ENCODE measurements at places on chromosomes 4 and X.

GRCh38 chrX:139831675-139832456, 101.0 kb downstream of the ATP11C start:
- DNase-seq, result no peak

DNA sequence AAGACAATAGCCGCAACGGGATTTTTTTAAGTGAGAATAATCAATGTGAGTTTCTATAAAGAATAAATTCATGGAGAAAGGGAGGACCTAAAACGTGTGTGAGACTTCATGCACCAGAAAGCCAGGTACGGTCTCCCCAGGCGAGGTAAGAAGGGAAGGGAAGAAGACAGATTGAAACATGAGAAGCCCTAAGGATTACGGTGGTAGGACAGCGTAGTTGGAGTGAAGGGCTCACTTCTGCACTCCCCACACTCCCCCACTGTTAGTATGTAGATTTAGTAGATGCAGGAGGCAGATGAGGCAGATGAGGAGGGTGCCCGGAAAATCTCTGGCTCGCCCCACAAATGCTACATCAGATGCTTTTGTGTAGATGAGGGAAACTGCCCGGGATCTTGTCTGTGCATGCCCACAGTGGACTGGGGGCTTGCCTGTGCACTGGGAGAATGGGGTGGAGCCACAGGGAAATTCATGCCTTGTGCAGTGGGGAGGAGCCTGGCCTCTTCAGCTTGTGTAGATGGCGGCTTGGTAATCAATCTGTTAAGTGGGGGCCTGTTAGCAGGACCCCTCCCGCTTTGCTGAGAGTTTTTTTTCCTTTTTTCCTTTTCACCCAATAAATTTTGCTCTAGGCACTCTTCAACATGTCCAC, 1544.5 kb upstream of the TENM3 start:
- DNase-seq, result no peak

DNA sequence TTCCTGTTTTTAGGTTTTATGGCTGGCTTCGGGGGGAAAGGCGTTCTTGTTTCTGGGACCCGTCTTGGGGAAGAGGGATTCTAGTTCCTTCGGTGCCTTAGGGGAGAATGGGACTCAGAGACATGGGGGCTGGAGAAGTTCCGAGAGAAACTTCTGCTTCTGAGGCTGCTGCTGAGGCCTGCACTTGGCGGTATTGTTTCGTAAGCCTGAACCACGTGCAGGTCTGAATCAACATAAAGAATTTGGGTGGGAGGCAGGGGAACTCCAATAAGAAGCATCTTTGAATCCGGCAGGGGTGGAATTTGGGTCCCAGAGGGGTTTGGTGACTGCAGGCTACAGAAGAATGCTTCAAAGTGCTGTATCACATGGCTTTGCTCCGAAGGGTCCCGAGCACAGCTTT, 15.1 kb downstream of the XG start:
- DNase-seq, result no peak

DNA sequence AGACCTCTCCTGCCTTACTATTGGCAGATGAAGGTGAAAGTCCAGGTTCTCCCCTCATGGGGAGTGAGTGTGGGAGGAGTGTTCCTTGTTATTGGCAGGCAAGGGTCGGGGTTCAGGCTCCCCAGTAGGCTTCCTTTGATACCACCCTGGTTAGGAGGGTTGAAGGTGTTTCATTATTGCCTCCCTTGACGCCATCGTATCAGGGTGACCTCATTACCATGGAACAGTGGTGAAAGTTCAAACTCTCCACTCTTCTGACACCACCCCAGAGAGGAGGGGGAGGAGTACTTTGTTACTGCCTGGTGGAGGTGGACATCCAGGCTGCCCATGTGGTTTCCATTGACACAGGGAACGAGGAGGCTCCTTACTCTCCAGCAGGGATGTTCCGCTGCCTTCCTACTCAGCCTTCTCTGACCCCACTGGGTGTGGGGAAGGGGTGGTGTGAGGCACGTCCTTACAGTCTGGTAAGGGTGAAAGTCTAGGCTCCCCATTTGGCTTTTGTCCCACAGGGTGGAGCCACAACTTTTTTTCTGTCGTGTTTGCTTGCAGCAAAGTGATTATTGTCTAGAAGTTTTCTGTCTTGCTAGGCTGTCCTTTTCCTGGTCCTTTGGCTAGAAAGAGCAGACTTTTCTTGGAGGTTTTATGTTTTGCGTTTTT, 37.2 kb upstream of the USP9X start:
- peak; percentile 16 for DNase-seq

GRCh38 chr4:152535360-152535902, 461 bp downstream of the FBXW7 start:
- peak; percentile 16 for DNase-seq

Measured in hematopoietic multipotent progenitor cell treated with erythropoietin and hydrocortisone succinate and interleukin-3 and kit ligand, for 6 days (in vitro differentiated cells).